Hematopoietic multipotent progenitor cell treated with erythropoietin and hydrocortisone succinate and interleukin-3 and kit ligand, for 6 days (in vitro differentiated cells): ENCODE measurements at places on chromosomes 2 and 18.

DNA sequence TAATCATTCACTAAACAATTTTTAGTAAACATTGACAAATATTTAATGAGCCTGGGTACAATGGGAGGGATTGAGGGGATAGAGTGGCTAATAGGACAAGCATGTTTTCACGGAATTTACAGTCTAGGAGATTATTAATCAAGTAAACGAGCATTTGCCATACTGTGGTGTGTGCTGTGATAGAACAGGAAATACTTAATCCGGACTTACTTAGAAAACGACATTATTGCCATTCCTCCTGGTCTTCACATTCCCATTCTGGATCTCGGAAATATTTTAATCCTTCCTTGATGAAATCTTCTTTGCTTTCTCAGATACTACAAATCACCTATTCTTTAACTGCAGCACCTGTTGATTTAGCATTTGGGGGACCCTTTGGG lies 905 bp downstream of the TTLL4 start:
- no peak for DNase-seq

DNA sequence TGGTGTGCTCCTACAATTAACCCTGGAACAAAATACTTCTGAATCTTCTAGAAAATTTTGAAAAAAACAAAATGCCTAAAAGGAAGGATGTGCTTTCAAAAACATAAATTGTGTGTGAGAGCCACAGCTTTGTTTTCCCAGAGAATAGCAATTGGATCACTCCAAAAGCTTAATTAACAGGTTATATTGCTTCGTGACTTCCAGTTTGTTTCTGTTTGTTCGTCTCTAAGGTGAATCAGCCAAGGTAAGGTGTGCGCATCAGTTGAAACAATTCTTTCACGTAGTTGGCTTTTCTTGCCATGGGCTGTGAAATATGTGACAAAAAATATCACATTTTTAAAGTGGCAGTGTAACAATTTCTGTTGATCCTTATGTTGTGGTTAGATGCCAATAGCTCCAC lies 90.3 kb upstream of the BARD1 start:
- no peak for DNase-seq

DNA sequence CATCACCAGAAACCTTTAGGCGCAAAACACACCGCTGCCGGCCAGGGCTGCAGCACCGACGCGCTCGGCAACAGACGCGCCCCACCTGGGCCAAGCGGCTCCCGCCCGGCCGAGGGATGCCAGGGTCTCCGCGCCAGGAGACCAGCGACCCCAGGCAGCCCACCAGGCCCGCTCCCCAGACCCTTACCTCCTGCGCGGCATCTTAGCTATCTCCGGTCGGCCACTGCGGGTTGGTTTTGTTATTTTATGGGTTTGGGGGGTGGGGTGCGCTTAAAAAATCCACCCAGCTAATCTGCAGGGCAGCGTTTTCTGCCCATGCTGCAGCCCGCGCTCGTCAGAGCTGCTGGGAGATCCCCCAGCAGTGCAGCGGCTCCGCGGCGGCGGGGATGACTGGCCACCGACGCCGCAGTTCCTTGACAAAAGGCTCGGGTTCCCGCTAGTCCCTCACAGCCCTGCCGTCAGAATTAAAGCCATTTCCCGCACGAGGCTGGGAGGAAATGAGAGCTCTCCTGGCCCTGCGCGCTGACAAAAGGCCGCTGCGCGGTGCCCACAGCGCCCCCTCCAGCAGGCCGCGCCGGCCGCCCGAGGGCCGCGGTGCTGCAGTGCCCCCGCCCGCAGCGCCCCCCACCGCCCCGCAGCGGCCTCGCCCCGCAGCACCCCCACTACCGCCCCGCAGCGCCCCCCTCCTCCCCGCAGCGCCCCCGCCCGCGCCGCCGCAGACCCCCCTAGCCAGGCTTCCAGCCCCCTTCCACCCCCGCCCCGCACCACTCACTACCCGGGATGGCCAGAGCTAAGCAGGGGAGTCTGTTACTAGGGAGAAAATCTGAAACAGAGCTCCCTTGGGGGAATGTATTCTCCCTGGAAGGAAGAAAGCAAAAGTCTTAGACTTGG lies at the start of gene ADD2:
ADD2 (minus strand) TSS at position 502 of the 891 bp plus-strand sequence. CDS start 61,792 bp downstream, outside the sequence.
- DNase-seq, result peak; percentile 59

DNA sequence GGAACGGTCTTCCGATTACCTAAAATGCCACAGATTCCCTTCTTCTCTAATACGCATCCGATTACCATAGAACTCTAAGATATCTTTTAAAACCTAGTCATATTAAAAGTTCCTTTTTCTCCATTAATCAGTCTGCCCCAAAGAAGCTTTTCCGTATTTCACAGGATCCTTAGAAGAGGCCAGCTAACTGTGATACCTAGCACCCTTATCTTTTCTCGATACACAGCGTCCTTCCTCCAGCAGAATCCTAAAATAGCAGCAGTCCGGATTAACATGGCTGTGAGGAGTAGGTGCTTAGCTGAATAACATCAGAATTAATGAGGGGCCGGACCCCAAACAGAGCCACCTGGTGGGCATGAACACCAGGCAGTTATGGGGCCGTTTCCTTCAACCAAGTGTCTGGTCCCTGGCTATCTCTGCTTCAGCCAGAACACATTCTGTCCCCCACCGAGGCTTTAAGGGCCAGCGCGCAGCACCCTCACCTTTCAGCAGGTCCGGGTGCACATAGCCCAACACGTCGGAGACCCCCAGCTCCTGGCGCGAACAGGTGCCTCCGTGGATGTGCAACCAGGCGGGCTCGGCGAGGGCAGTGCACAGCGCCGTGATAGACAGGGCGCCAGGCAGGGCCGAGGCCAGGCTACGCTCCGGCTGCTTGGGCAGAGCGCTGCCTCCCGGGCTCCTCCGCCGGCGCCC lies 995 bp downstream of the TMEM127 start:
- DNase-seq, result peak; percentile 85

GRCh38 chr2:174482854-174483253 lies 4.0 kb downstream of the GPR155 start:
- DNase-seq, result no peak

DNA sequence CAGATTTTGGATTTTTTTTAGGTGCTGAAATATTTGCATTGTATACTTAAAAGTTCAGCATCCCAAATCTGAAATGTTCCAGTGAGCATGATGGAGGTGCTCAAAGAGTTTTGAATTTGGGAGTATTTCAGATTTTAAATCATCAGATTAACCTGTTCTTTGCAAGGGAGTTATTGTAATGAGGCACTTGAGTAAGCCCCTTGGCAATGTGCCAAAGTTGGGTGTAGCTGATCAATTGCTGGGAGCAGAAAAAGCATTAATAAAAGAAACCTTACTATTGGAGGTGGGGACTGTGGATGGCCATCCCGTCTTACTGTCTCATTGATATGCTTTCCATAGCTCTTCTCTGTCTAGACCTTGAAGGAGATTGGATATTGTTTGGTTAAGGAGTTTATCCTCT lies 28.3 kb downstream of the MALT1 start:
- DNase-seq, result peak; percentile 63

DNA sequence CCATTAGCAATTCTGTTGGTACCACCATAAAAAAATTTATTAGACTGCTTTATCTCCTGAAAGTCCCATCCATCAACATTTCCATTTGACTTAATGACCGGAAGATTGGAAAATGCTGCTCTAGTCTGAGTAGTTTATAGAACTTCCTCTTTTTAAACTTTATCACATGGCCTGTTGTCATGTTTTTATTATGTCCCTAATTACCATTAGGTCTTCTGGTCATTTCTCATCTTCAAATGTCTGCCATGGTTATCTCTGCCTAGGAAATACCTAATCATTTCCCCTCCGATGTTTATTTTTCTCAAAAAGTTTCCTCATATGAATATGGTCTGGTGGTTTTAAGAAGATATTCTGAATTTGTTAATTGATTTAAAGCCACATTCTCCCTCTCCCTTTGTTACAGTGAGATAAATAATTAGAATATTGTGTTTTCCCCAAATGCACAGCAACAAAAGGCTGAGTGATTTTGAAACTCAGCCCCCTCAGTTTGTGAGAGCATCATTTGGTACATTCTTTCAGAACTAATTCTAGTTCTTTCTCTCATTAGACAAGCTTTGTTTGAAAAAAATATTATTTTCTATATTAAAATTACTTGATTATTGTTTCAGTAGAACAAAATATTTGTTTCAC lies 317.1 kb upstream of the ST6GAL2 start:
- no peak for DNase-seq
